Esophagus squamous epithelium (tissue), 5 donors: ENCODE measurements at places on chromosomes 2 and 18. TPM values are rescaled to one million over a fixed set of nuclear protein-coding genes. Genes with fewer than 3 reads are reported as not detected.

- no peak for DNase-seq
- no peaks in the 10 kb centered on the region for H3K36me3 ChIP-seq
- H3K4me3 ChIP-seq, result no peak overlapping the region
- no peak overlapping the region for H3K27ac ChIP-seq
Measured at GRCh38 chr2:229650901-229651300, 63.5 kb downstream of the DNER start.

GRCh38 chr2:45128580-45128997 is 119.3 kb upstream of the SIX2 start:
- H3K27me3 ChIP-seq, result no peaks in the 10 kb centered on the region
- no peak for DNase-seq
- H3K4me3 ChIP-seq, result no peak overlapping the region
- no peaks in the 10 kb centered on the region for H3K4me1 ChIP-seq

- H3K4me3 ChIP-seq, result no peak overlapping the region
- DNase-seq, result no peak
- no peaks in the 10 kb centered on the region for H3K27me3 ChIP-seq
- no peak overlapping the region for H3K27ac ChIP-seq
Measured at GRCh38 chr2:211789982-211790381, 748.6 kb downstream of the ERBB4 start.

GRCh38 chr2:151651274-151651673 is 83.0 kb downstream of the NEB start:
- no peaks in the 10 kb centered on the region for H3K36me3 ChIP-seq
- no peak overlapping the region for H3K4me3 ChIP-seq
- H3K27ac ChIP-seq, result no peak overlapping the region
- no peak for DNase-seq

GRCh38 chr2:5538772-5539171 is 153.4 kb upstream of the SOX11 start:
- no peak for DNase-seq
- H3K36me3 ChIP-seq, result no peaks in the 10 kb centered on the region
- no peaks in the 10 kb centered on the region for H3K27me3 ChIP-seq
- H3K4me3 ChIP-seq, result no peak overlapping the region
- H3K27ac ChIP-seq, result no peak overlapping the region

DNA sequence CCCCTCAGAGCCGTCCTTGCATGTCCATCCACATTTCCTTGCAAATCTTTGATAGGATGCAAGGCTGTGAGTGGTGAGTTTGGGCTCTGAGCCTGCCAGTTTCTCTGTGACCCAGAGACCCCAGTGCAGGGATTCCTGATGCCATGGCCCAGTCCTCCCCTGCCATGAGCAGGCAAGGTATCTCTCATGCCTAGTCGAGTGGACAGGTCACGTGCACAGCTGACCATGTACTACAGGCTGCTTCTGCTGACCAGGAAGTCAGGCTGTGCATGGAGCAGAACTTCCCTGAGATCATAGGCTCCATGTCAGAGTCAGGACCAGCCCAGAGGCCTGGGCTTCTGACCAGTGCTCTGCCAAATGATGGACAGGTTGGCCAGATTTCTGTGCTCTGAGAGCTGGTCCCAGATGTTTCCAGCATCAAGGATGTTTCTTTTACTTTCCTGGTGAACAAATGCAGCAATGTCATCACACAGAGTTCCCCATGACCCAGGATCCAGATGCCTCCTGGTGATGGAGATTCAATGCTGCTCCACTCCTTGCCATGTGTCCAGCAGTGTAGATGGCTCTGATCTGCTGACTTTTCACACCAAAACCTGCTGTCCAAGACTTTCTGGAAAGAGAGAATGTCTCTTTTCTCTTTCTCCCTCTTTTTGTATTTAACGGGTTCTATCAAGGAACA is 321.6 kb upstream of the HS6ST1 start:
- no peak overlapping the region for H3K27ac ChIP-seq
- H3K4me3 ChIP-seq, result no peak overlapping the region
- H3K27me3 ChIP-seq, result no peaks in the 10 kb centered on the region
- H3K36me3 ChIP-seq, result no peaks in the 10 kb centered on the region
- no peaks in the 10 kb centered on the region for H3K4me1 ChIP-seq

DNA sequence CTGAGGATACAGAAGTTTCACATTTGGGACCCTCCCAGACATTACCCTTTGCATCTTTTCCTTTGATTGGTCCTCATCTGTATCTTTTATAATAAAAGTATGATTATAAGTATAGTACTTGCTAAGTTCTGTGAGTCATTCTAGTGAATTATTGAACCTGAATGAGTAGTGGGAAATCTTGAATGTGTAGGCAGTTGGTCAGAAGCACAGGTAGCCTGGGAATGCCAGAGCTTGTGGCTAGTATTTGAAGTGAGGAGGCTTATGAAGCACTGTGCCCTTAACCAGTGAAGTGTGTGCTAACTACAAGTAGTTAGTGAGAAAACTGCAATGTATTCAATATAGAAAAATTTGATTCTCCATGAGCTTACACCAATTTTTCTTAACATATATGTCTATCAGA is 257.6 kb downstream of the GRB14 start:
- DNase-seq, result no peak
- H3K27me3 ChIP-seq, result no peaks in the 10 kb centered on the region
- no peaks in the 10 kb centered on the region for H3K36me3 ChIP-seq
- H3K27ac ChIP-seq, result no peak overlapping the region
- H3K4me1 ChIP-seq, result no peaks in the 10 kb centered on the region

DNA sequence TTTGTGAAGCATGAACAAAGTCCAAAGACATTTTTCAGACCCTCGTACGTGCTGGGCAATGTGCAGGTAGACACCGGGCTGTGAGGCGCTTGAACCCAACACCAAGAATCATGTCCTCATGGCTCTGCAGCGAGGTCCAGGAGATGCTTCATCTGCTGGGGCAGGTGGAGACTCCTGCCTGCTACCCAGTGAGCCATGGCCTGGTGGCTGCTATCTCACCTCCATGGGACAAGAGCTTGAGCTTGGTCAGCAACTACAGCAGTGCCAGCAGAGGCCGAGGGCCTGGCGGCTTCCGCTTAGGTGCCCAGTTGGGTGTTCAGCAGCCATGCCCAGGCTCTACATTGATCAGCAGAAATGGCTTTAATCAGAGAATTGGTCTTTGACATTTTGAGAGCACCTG is 281.0 kb upstream of the HS6ST1 start:
- no peak overlapping the region for H3K27ac ChIP-seq
- no peaks in the 10 kb centered on the region for H3K4me1 ChIP-seq
- no peak for DNase-seq
- H3K36me3 ChIP-seq, result no peaks in the 10 kb centered on the region
- no peak overlapping the region for H3K4me3 ChIP-seq

TAF4B gene
- 20.2 TPM for total RNA-seq

MALT1 gene
- total RNA-seq, result 27.1 TPM

LOXHD1 gene
- total RNA-seq, result not detected

SFT2D3 gene
- total RNA-seq, result 5.8 TPM
